ENCODE measurements at places on chromosomes 3 and 15.

DNA sequence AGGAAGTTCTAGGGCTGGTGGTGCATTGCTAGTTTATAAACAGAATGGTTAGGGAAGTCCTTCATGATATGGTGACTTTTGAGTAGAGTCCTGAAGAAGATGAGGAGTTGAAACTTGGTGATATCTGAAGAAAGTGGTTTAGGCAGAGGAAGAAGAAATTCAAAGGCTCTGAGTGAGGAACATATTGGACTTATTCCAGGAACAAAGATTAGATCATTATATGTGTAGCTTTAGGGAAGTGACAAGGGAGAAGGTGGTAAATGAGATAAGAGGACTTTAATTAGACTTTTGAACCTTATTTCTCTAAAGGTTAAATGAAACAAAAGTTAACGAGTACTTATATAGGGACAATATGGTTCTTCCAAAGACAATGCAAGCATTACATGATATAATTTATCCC lies 286.7 kb downstream of the DOCK3 start:
- DNase-seq = no peak

DNA sequence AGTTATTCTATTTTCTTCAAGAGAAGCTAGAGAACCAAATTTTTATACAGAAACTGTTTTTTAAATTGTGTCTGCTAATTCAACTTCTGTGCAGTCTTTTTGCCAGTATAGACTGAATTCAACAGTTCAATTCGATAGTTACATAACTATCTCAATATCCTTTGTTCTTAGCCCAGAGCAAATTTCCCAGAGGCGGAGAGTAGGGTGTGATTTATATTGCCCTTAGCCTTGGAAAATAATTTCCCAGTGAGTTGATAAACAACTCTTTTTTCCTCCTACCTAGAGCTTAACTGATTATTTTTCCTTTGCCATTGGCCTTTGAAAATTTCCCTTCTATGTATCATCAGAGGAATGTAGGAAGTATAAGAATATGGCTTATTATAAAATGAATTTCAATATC lies 420.5 kb downstream of the NSUN3 start:
- no peak for DNase-seq

- no peak for DNase-seq
These were observed 1033.7 kb downstream of the ROBO1 start for GRCh38 chr3:78734048-78734637.

GRCh38 chr3:7264196-7264526 lies 403.2 kb downstream of the GRM7 start:
- no peak for DNase-seq

DNA sequence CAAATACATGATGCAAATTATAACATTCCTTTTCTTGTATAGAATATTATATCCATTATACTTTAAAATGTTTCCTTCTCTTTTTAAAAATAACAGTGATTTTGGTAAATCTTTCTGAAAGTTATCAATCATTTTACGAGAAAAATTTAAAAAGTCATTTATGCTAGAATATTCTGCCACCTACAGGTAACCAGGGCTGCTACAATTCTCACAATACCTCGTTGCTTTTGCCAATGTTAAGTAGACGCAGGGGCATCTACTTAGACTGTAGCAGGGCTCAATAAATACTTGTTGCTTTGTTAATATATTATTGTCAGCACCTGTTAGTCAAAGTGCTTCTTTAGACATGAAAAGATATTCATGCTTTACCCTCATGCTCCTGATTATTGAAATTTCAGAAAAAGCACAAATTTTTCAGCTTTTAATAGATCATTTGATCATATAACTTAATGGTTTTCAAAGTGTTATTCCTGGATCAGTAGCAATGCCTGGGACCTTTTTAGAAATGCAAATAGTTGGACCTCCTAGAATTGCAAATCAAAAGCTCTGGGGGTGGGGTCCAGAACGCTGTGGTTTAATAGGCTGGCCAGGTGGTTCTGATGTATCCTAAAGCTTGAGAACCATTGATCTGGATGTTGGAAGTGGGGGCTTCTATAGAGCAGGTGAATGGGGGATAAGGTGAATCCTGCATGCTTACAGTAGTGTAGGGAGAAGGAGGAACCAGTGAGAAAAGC lies 223.6 kb upstream of the PDZRN3 start:
- DNase-seq = no peak

DNA sequence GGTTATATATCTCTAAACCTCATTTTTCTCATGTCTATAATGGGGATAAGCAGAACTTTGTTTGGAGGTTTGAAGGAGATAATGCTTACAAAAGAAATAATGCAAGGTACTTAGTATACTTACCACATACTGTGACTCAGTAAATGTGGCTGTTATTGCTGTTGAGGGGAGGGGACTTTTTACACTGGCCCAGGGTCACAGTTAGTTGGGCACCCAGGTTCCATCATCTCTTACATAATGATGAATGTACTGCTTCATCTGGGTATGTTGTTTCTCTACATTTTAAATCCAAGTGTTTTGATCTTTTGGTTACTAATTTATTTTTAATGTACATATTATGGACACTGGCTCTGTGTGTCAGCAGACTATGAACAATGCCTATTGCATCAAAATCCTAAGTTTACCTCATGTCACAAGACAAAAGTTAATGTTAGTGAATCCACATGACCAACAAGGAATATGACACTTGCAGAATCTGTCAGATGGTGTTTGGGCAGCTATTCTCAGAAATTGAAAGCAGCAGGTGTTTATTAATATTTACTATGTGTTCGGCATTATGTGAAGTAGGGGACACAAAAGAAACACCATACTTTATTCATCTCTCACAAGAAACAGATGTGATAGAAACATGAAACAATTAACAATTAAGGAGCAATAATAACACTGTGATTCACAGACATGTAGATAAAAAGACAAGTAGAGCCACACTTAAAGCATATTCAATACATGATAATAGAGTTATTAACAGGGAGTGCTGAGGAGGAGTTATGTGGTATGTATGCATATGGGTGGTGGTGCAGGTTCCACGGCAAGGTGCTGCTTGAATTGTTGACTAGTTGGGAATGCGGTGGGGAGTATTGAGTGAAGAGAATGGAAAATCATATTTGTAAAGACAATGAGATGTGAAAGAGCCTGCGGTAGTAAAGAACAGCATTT lies 109.7 kb downstream of the GALK2 start:
- no peak for DNase-seq

DNA sequence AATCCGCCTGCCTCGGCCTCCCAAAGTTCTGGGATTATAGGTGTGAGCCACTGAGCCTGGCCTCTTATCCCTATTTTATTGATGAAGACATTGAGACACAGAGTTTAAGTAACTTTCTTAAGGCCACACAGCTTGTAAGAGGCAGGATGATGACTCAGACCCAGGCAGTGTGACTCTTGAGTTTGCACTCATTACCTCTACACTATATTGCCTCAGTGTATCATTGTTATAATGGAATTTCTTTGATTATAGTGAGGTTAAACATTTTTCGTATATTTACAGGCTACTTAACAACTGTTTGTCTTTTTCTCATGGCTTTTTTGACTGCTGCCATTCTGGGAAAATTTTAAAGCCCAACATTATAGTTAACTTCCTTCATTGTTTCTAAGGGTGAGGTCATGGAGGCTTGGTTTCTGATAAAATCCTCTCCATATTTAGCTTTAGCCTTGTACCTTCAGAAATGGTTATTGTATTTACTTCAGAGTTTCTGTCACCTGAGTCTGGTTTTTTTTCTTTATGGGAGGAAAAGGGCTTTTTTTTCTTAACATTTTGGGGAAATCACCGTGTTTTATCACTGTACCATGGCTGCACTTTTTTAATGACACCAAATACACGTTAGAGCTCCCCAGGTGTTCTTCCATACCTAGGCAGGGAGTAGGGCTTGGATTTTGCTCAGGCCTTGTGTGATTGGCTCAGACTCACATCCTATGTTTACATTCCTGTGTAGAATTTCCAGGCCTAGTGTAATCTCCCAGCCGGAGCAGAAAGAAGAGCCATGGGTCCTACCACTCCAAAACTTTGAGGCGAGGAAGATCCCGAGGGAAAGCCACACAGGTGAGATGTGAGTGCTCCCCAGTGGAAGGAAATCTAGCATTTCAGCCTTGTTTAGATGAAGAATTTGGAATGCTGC lies 6.3 kb downstream of the ZNF774 start:
- no peak for DNase-seq

DNA sequence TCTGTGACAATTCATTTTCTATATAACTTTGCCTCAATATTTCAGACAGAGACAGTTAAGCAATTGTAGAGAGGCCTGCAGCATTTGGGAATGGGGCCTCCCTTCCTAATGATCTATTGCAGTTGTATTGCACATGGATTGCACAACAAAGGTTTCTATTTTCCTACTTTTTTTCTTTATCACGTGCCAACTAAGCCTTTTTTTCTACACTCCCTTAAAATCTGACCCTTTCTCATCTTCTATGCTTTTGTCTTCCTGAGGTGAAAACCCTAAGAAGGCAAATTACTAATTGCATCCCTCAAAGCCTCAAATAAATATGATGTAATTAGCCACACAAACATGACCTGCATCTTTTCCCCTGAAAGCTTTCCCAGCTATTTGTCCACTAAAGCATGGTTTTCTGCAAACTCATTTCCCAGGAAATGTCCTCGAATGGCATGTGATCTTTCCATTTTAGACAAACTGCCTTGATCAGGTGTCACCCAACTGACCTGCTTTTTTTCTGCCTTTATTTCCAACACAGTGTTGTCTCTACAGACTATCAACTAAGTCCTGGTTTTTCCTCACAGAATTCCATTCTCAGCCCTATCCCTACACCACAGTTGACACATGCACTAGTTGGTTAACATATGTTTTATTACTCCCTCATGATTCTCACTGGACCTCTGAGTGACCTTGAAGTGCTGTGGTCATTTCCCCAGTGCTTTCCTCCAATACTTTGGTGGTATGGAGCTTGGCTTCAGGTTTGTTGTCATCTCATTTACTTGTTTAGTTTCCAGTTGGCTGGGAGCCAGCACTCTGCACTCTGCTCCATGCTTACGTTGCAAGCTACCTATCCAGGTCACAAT lies 31.9 kb upstream of the TSC22D2 start:
- DNase-seq = no peak

- DNase-seq = no peak
These were observed 42.9 kb downstream of the FGD5 start for GRCh38 chr3:14861446-14862302.

- DNase-seq = no peak
These were observed 3.3 kb upstream of the IL17RE start for GRCh38 chr3:9899289-9899791.

GRCh38 chr15:29682781-29683180 lies 139.5 kb downstream of the TJP1 start:
- DNase-seq = no peak

DNA sequence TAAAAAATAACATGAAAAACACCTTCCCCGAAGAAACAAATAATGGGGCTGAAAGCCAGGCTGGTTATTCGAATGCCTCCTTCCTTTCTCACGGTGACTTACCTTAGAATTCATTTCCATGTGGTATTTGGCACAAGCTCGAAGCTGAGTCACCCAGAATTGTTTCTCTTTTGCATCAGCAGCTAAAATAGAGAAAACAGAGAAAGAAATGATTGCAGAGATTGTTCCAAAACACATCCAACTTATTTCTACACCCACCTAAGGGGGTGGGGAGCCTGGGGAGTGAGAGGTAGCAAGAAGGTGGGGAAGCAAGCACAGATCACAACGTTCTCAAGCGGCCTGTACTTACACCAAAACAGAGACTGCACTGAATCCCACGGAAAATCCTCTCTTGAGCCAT lies 104.7 kb downstream of the OSBPL10 start:
- DNase-seq = no peak

DNA sequence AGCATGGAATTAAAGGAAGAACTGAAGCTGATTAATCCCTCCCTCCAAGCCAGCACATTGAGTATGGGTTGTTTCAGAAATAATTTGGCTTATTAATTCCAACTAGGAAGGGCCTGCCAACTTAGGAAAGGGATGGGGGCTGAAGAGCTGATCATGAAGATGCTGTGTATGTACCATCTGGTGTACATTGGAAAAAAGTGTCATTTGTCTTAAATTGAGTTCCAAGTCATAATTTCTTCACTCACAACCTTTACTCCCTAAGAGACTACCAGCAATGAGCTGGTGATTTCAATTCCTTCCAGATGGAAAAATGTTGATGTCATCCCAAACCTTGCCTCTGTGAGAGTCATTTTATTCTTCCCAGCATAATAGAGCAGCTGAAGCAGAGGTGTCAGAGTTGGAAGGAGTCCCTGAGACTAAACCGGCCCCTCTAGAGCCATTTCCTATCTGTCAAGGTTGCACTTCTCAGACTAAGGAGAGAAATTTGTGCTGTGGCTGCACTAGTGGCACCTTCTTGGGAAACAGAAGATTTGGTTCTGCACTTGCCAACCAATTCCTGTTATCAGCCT lies 79.4 kb downstream of the GTPBP8 start:
- no peak for DNase-seq

- DNase-seq = no peak
These were observed 5.9 kb downstream of the MME start for GRCh38 chr3:155086051-155086450.

GRCh38 chr3:73846951-73847350 lies 222.2 kb upstream of the PDZRN3 start:
- no peak for DNase-seq

GRCh38 chr3:151964743-151965142 lies 91.3 kb downstream of the SUCNR1 start:
- DNase-seq = no peak

DNA sequence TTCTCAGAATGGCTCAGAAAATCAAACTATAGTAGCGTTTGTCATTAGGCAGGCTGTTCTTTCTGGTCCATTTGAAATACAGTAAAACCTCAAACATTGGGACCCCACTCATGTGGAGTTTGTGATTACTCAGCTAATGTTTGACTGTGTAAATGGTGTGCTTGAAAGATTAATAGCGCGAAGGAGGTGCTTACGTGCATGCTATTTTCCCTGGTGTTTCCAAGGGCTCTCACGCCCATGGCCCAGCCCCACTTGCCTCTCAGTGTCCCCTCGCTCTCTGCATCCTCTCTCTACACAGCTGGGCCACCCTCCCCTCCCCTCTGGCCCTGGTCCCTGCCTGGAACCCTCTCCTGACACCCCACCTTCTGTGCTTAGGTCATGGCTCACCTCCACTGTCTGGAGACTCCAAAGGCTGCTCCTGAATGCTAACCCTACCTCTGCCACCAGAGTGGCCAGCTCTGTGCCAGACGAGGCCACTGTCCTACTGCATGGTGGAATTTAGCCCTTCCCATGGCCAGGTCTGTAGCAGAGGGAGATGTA lies 194.2 kb downstream of the PLCL2 start:
- no peak for DNase-seq

- DNase-seq = no peak
These were observed 26.6 kb upstream of the PLAAT1 start for GRCh38 chr3:193214445-193214844.

GRCh38 chr3:161014843-161015749 lies 90.1 kb downstream of the B3GALNT1 start:
- DNase-seq = no peak

Measured in activated T-cell treated with anti-CD3 and anti-CD28 coated beads for 24 hours (primary cell).